ENCODE measurements at places on chromosomes 16 and 17. TPM values are rescaled to one million over a fixed set of nuclear protein-coding genes. Genes with fewer than 3 reads are reported as not detected.

CNGB1 gene
- not detected for total RNA-seq

PDILT gene
- total RNA-seq = not detected

ZNF267 gene
- total RNA-seq = 55.6 TPM

ACSF2 gene
- 10.7 TPM for total RNA-seq

RPGRIP1L gene
- 12.0 TPM for total RNA-seq

CES5A gene
- total RNA-seq = not detected

ANKRD11 gene
- 35.7 TPM for total RNA-seq

C17orf67 gene
- 1.3 TPM for total RNA-seq

RANBP10 gene
- 3.6 TPM for total RNA-seq

CX3CL1 gene
- 2.3 TPM for total RNA-seq

TAC4 gene
- total RNA-seq = not detected

TEX14 gene
- total RNA-seq = under 0.01 TPM

NLRC3 gene
- total RNA-seq = 10.4 TPM

AGRP gene
- total RNA-seq = not detected

SCRN2 gene
- total RNA-seq = 51.6 TPM

TIMP2 gene
- 28.0 TPM for total RNA-seq

DHRS7C gene
- total RNA-seq = not detected

NAGS gene
- total RNA-seq = 3.2 TPM

TMEM204 gene
- 15.0 TPM for total RNA-seq

ABCA6 gene
- 44.8 TPM for total RNA-seq

KRT12 gene
- not detected for total RNA-seq

MYH3 gene
- 0.76 TPM for total RNA-seq

STARD3 gene
- 16.7 TPM for total RNA-seq

SOCS1 gene
- 2.1 TPM for total RNA-seq

POLR3K gene
- total RNA-seq = 10.4 TPM

KCNH6 gene
- under 0.01 TPM for total RNA-seq

FKBP10 gene
- 164 TPM for total RNA-seq

PIK3R5 gene
- not detected for total RNA-seq

TNFRSF17 gene
- total RNA-seq = not detected

FA2H gene
- not detected for total RNA-seq

DPEP3 gene
- total RNA-seq = not detected

TEPSIN gene
- 14.0 TPM for total RNA-seq

OMG gene
- total RNA-seq = under 0.01 TPM

NRN1L gene
- total RNA-seq = not detected

ASPA gene
- under 0.01 TPM for total RNA-seq

NPIPB6 gene
- not detected for total RNA-seq

FBXW10 gene
- total RNA-seq = not detected

TBC1D3E gene
- total RNA-seq = not detected

MIF4GD gene
- total RNA-seq = 10.4 TPM
